Stimulated activated CD8-positive, alpha-beta memory T cell treated with anti-CD3 and anti-CD28 coated beads, Interleukin-15, amount 100 ng/mL, for 4 hours (primary cell): ENCODE measurements at places on chromosomes 3 and 15.

- peak; percentile 47 for DNase-seq
Measured at GRCh38 chr15:101088788-101089578, 162.9 kb downstream of the CHSY1 start.

DNA sequence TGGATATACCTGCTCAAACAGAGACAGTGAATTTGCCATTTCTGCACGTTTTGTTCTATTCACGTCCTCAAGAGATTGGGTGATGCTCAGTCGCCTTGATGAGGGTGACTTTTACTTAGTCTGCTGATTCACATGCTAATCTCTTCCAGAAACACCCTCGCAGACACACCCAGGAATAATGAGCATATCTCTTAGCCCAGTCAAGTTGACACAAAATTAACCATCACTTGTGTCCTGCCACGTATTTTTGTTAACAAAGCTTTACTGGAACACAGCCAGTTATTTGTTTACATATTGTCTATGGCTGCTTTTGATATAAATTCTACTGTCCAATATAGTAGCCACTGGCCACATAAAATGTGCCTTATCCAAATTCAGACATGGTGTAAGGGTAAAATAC lies 218.3 kb downstream of the FHIT start:
- no peak for DNase-seq

DNA sequence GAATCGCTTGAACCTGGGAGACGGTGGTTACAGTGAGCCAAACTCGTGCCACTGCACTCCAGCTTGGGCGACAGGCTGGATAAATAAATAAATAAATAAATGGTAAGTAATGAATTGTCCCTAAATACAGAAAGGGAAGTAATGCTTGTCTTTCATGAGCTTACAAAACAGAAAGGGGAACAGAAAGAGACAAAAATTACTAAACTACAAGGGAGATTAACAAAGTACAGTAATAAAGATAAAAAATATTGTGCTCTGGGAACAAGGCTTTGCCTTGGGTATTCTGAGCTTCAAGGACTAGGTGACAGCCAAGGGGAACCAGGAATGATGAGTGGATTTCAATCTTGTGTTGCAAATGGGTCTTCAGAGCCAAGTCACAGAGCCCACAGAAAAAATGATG lies 9.2 kb upstream of the HLTF start:
- no peak for DNase-seq

GRCh38 chr15:72169921-72170611 lies 27.5 kb downstream of the GRAMD2A start:
- DNase-seq: no peak

- no peak for DNase-seq
Measured at GRCh38 chr15:100526027-100526481, 2.7 kb downstream of the CERS3 start.

GRCh38 chr15:70142322-70143191 lies 44.8 kb upstream of the TLE3 start:
- no peak for DNase-seq

GRCh38 chr3:191030929-191031328 lies 168.1 kb upstream of the OSTN start:
- no peak for DNase-seq

DNA sequence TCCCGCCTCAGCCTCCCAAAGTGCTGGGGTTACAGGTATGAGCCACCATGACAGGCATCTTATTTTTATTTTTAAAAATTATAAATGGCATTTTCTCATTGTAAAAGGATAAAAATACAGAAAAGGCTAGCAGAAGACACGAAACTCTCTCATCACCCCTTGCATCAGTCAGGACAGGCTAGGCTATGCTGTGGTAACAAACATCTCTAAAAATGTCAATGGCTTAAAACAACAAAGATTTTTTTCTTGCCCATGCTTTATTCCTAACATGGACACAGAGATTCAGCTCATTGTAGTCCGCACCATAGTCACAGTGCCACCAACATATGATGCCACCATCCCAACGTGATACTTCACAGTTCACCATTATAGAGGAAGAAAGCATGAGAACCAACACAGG lies 34.0 kb upstream of the SEMA4B start:
- no peak for DNase-seq

GRCh38 chr15:43383070-43383469 lies 12.2 kb downstream of the TUBGCP4 start:
- DNase-seq: no peak
